ENCODE measurements at places on chromosomes 4 and X.
A peak's percentile ranks its signal among the peaks of the same experiment; 100 is the strongest.

- DNase-seq: peak; percentile 6
Observed at GRCh38 chrX:136468391-136469103, 19.2 kb upstream of the BRS3 start.

DNA sequence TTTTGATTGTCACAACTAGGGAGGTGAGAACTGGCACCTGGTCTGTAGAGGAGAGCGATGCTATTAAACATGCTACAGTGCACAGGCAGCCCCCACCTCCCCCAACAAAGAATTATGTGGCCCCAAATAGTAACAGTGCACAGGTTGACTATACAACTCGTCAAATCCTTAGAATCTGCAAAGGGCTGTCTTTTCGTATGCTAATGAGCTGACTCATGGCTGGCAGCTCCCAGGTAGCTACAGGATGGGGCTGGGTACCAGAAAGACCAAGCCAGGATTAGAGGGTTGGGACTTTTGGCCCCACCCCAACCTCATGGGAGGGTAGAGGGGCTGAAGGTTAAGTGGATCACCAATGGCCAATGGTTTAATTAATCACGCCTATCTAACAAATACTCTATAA lies 104.7 kb upstream of the SORBS2 start:
- no peak for DNase-seq

DNA sequence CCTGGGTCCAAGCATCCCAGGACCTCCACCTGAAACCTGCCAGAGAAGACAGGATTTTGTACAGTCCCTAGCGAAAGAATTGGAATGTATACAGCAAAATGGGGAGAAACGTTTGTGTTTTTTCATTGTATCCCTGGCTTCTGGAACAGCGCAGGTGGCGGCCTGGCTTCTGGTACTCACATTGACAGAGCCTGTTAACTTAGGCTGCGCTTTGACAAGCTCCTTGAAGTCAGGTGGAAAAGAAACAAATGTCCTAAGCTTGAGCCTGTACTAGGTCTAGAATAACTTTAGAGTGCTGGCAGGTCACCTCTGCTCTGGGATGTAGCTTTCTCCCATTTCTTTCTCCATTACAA lies 343.7 kb upstream of the KLF3 start:
- DNase-seq: no peak

GRCh38 chr4:99628040-99628439 lies 29.6 kb downstream of the C4orf54 start:
- no peak for DNase-seq

DNA sequence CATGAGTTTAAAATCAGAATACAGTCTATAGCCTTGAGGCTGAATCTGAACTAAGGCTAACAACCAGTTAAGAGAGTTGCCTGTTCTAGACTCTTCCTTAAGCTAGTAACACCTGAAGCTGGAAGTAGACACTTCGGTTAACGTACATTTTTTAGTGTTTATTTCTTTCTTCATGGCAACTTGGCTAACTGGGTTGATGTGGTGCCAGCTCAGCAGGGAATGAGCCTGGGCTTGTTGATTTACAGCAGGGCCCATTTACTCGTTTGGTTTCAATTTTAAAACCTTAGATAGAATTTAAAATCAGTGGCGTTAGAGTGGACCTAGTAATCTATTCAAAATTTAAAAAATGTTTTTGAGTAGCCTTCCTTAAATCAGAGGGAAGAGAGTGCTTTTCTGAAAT lies 137.6 kb upstream of the ESX1 start:
- DNase-seq: no peak

DNA sequence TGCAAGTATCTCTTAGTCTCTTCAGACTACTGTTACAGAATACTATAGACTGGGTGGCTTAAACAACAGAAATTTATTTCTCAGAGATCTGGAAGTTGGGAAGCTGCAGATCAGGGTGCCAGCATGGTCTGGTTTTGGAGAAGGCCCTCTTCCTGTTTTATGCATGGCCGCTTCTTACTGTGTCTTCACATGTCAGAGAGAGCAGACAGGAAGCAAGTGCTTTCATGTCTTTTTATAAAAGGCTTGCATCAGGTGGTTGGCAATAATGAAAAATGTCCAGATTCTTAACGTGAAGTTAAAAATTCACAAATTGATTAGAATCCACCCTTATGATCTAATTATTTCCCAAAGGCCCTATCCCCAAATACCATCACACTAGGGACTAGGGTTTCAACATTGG lies 284.9 kb downstream of the RPA4 start:
- no peak for DNase-seq

- no peak for DNase-seq
Observed at GRCh38 chr4:56305390-56305789, 81.9 kb downstream of the AASDH start.

DNA sequence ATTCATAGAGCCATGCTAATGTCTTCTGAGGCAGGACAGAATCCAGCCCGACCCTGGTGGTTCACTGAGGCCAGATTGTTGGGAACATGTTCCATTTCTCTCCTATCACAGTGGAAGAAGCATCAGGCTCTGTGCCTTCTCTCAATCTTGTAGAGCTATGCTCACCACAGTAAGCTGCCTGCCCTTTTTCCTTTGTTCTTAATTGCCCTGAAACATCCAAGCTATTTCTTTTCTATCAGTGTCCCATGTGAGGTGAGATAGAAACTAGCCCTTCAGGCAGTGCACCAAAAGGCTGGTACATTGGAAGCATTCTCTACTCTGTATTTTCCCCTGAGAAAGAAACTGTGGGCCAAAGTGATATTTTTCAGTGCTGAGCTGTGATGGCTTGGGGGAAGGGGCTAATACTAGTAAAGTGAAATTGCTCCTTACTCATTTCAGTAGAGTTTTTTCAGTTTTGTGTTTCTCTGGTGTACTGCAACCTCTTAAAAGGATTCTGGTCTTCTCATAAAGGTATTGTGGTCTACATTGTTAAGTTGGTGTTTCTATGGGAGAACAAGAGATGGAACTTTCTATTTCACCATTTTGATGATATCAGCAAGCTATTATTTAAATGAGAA lies 611.2 kb downstream of the RPA4 start:
- DNase-seq: no peak

- no peak for DNase-seq
Observed at GRCh38 chr4:54073271-54073880, 9.0 kb upstream of the CHIC2 start.

- no peak for DNase-seq
Observed at GRCh38 chrX:147570483-147570882, 341.2 kb upstream of the FMR1 start.

DNA sequence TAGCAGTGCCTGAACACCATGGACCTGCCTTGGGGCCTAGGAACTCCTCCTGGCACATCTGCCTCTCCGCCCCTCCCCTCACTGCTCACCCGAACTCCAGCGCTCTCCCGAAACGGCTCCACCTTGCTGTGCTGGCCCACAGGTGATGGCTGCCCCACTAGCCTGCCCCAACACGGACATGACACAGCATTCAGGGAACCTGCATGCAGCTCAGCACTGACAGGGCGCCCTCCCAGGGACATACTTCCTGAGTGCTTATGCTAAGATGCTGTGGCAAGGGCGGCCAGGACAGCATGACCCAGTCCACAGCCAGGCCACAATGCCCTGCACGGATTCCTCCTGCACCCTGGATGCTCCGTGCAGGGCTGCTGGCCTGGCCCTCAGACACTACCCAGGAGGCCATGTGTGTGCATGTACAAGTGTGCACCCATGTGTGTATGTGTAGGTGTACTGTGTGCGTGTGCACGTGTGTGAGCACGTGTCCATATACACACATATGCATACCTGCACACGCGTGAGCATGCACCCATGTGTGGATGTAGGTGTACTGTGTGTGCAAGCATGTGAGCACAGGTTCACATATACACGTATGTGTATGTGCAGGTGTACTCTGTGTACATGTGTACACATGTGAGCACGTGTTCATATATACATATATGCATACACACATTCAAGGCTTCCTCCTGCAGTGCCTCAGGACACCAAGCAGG lies 6.0 kb downstream of the TMEM271 start:
- no peak for DNase-seq

DNA sequence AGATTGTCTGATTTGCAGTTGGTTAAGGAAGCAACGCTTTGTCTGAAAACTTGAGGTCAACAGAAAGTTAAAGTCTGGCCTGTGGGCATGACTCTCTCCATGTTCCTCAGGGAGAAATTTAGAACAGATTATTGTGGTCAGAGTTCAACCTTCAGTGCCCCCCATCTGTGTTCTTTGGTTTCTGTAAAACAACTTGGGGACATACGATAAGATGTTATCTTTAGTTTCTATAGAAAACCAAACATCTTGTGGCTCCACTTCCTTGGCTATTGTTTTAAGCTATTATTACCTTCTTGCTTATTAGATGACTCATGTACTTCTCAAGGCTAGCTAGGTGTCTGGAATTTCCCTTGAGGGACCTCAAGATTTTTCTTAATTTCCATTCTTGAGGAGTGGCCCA lies 507.7 kb downstream of the PDHA2 start:
- DNase-seq: no peak

DNA sequence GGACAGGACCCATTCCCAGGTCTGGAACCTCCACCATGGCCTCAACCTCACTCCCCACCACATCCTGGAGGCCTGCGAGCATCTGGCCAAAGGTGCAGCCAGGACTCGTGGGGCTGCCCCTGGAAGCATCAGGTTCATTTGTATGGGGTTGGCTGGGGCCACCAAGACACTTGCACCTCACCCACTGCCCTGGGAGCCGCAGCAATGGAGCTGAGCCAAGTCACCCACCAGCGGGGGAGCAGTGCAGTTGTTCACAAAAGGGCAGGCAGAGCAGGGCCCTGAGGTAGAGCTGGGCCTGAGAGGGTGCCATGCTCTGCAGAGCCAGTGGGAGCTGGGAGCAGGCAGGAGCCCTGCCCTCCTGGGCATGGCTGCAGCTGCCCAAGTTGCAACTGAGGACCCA lies 163.5 kb downstream of the FAM47A start:
- DNase-seq: no peak

GRCh38 chrX:132749406-132749805 lies 209.0 kb downstream of the HS6ST2 start:
- peak; percentile 86 for DNase-seq

- no peak for DNase-seq
Observed at GRCh38 chr4:152850377-152850776, 70.6 kb downstream of the ARFIP1 start.

DNA sequence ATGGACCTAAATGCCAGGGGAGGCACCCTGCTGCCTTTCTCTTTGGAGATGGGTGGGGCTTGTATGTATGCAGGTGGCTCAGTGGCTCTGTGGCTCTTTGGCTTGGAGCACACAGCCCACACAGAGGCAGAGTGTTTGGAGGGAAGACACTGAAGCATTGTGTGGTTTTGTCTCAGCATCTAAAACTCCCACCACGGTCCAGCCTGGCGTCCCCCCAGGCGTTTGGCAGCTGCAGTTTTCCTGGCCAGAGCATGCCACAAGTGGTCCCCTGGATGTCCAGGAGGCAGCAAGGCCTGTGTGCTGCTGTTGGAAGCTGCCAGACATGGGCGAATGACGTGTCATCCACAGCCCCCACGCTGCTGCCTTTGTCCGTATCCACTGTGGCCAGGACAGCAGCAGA lies 32.2 kb upstream of the PSAPL1 start:
- DNase-seq: no peak

- DNase-seq: no peak
Observed at GRCh38 chr4:8820178-8821102, 51.2 kb downstream of the HMX1 start.

- no peak for DNase-seq
Observed at GRCh38 chrX:17039826-17040225, 93.4 kb downstream of the REPS2 start.

- DNase-seq: no peak
Observed at GRCh38 chrX:133985164-133985966, at the start of gene GPC3. TSS of gene GPC3 (minus strand) at chrX:133985594.

DNA sequence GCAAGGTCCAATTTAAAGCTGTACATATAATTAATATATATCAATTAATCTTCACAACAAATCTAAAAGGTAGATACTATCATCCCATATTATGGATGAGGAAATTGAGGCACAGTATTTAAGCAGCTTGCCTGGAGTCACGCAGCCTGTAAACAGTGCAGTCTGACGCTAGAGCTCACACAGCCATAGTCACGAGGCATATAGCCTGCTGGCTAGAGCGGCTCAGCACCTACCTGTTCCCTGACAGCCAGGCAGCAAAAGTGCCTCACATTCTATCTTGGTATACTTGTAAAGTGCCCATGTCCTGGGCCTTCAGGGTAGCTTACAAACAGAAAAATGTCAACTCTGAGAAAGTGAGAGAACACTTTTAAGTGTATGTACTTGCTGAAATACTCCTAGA lies 222.6 kb upstream of the NEIL3 start:
- no peak for DNase-seq

DNA sequence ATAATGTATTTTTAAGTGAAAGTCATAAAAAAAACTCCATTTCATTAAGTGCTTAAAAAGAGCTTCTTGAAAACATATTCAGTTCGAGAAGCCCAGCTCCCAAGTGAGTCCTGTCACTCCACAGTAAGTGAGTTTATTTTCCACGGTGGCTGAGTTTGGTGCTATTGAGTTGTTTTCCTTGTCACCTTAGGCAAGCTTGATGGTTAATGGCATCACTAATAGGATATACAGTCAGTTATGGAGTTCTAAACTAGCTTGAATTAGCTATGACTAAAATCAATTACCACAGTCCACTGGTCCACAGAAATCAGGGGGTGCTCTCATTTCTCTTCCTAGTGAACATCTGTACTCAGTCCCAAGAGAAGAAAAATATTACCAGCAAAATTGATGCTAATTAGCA lies 1526.2 kb upstream of the IGFBP7 start:
- no peak for DNase-seq

GRCh38 chrX:154375156-154375504 lies 696 bp upstream of the FLNA start:
- DNase-seq: no peak

DNA sequence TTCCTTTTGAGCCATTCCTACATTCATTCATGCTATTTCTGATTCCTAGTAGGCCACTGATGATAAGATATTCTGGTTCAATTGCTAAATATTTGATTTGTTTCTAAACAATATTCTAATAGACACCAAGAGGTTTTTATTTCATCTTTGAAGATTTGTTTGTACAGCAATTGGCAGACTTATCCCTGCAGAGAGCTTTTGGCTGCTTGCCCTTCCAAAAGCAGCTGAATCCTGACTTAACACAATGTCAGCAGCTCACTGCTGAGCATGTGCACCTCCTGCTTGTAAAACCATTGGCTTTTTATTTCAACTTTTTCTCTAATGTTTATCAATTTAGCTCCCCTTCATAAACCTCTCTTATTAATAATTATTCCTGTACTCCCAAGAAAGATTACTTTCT lies 45.3 kb downstream of the MMRN1 start:
- no peak for DNase-seq

GRCh38 chrX:52988985-52989917 lies 30.9 kb upstream of the FAM156A start:
- DNase-seq: no peak

DNA sequence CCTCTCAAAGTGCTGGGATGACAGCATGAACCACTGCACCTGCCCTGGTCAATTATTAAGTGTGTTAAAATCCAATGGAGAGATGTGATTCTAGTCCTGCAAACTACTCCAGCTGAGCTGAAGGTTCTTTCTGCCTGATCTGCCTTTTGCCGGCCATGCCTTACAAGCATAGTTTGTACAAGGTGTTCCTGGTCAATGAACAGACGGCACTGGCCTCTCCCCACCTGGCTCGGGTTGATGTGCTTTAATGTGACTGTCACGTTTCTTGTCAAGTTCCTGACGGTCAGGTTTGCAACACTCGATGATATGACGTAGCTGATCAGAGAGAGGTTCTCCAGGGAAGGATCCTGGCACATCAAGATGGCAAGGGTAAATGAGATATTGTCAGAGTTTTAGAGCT lies 23.1 kb upstream of the PHKA2 start:
- DNase-seq: no peak

All from NCI-H524 (cell line).